ENCODE measurements at places on chromosomes 7 and 10.

GRCh38 chr10:28077889-28078288 is 79.0 kb upstream of the ODAD2 start:
- DNase-seq: no peak

DNA sequence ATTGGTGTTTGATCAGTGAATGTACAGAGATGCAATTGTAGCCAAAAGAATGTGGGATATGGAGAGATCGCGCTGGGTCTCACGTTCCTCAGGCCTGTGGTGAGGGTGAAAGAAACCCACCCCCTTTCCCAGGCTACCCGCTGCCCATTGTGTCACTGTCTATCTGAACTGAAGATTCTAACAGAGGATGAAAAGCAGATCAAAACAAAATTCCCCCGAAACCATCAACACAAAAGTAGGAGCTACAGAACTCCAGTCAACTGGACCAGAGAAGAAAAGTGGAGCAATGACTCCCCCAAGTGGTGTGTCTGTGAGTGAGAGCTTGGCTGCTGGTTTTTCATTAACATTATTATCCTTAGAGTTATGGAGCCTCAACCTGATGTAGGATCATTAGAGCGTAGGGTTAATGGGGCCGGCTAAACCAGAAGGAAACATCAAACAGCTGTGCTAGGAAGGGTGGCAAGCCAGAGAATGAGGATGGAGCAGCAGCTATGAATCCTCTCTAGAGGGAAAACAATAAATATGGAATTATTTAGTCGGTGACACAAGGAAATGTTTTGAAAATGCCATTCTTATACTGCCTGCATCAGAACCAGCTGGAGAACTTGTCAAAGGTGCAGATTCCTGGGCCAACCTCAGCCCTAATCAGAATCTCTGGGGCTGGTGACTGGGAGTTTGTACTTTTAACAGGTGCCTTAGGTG is 38.3 kb downstream of the AKR1B1 start:
- no peak for DNase-seq

DNA sequence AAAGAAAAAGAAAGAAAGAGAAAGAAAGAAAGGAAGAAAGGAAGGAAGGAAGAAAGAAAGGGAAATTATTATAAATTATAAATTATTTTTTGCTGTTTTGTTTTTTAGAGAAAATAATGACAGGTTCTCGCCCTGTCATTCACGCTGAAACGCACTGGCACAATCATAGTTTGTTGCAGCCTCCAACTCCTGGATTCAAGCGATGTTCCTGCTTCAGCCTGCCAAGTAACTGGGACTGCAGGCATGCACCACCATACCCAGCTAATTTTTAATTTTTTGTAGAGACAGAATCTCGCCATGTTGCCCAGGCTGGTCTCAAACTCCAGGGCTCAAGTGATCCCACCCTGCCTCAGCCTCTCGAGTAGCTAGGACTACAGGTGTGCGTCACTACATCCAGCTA is 21.6 kb downstream of the MMD2 start:
- DNase-seq: no peak

DNA sequence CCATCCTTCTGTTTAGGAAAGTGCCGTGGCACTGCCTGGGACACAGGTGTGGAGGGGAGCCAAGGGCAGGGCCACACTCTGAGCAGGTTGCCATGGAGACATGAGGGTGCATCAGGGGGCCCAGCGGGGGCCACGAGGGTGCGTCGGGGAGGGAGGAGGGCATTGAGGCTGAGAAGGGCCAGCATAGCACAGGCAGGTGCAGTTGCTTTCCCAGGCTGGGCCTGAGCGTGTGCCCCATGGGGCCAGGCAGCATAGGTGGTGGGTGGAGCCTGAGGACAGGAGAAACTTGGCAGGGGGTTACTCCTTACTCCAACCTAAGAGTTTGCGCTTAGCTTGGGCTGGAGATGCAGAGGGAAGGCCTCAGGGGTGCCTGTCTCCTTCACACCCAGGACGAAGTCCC is 15.2 kb downstream of the YKT6 start:
- DNase-seq: no peak

GRCh38 chr10:11018855-11019631 is 1.4 kb downstream of the CELF2 start:
- no peak for DNase-seq

- peak; percentile 25 for DNase-seq
These were observed 48.3 kb upstream of the FAM171A1 start for GRCh38 chr10:15419279-15419874.

DNA sequence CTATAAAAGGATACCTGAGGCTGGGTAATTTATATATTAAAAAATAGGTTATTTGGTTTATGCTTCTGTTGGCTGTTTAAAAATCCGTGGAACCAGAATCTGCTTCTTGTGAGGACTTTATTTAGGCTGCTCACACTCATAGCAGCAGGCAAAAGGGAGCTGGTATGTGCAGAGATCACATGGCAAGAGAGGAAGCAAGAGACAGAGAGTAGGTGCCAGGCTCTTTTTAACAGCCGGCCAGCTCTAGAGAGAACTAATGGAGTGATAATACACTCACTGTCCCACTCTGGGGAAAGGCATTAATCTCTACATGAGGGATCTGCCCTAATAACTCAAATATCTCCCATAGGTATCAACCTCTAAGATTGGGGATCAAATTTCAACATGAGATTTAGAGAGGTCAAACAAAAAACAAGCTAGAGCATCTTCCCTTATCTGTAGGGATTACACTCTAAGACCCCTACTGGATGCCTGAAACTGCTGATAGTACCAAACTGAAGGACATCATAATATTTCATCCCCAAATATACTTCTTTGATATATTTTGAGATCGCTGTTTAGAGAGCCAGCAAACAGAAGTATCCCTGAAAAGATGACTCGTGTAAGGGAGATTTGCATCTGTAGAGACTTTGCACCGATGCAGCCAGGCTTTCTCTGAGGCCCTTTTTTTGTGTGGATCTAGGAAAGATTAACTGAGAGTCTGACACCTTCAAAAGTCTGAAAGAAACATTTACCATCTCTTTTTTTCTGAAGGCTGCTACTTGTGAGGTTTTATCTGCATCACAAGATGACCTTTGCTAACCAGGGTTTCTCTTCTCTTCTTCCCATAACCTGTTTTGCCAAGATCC is 717.0 kb upstream of the MBL2 start:
- no peak for DNase-seq

DNA sequence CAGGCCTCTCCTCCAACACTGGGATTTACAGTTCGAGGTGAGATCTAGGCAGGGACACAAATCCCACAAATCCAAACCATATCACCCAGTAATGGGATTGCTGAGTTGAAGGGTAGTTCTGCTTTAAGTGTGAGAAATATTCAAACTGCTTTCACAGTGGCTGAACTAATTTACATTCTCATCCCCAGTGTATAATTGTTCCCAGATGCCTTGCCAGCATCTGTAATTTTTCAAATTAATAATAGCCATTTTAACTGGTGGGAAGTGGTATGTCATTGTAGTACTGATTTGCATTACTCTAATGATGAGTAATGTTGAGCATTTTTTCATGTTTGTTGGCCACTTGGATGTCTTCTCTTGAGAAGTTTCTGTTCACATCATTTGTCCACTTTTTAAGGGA is 592.8 kb upstream of the GRM3 start:
- no peak for DNase-seq

GRCh38 chr7:20199015-20199737 is 18.0 kb downstream of the MACC1 start:
- DNase-seq: peak; percentile 16

- DNase-seq: no peak
These were observed 951.4 kb downstream of the SORCS3 start for GRCh38 chr10:105592468-105592867.

DNA sequence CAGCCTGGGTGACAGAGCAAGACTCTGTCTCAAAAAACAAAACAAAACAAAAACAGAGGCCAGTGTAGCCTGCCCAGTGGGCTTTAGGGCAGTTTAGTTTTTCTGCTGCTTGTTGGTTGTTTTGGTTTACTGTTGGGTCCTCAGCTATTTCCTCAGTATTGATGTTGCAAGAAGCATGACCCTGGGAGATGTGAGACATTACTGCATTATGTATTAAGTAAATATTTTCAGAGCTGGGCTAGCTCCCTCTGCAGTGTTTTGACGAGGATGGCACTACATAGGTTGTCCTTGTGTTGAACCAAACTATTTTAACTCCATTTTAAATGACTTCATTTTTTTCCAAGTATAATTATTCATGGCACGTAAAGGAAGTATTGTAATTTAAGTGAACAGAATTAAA is 4.8 kb downstream of the AKAP9 start:
- DNase-seq: no peak

GRCh38 chr7:105648561-105649401 is 67.5 kb upstream of the EFCAB10 start:
- DNase-seq: no peak

DNA sequence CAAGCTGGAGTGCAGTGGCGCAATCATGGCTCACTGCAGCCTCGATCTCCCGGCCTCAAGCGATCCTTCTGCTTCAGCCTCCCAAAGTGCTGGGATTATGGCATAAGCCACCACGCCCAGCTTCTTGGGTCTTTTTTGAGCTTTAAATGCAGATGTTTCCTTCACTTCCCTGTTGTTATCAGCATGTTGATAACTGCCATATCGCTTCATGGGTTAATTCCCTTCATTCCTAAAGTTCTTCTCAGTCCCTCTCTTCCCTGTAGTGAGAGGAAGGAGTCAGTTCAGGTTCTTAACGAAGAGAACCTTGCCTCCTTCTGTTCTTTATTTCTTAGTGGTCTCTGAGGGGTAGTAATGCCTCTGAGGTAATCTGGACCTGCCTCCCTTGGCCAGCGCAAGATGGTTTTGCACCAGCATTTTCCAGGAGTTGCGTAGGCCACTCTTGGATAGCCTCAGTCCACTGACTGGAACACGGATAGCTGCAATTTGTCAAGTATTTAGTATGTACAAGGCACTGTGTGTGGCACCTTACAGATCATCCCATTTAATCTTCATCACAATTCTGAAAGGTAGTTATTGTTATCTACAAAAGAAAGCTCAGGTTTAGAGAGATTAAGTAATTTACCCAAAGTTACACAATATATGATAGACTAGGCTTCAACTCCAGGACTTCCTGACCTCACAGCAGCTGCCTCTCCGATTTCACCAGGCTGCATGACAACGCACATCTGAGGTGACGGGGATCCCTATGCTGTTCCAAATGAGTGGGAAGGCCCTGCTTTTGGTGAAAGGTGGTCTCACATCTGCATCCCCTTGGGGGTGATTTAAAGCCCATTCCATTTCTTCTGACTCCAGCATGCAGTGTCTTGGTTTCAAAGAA is 60.5 kb downstream of the GATA3 start:
- no peak for DNase-seq

GRCh38 chr7:140688341-140688740 is 8.2 kb upstream of the NDUFB2 start:
- no peak for DNase-seq

DNA sequence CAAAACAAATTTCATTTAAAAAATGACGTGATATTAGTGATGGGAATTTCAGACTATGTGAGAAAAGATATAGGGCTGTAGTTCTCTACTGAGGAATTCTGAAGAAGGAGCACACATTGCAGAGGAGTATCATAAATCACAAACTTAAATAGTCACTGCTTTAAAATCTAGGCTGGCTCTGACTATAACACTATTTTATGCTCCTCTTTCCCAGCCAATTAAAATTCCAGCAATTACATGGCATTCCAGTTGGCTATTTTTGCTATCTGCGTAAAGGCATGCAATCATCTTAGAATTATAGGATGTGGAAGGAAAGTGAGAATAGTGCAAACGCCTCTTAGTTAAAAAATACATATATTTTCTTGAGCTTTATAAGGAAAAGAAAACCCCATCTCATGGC is 123.1 kb downstream of the GNAI1 start:
- DNase-seq: no peak

- no peak for DNase-seq
These were observed 14.0 kb upstream of the PCGF5 start for GRCh38 chr10:91206427-91206826.

DNA sequence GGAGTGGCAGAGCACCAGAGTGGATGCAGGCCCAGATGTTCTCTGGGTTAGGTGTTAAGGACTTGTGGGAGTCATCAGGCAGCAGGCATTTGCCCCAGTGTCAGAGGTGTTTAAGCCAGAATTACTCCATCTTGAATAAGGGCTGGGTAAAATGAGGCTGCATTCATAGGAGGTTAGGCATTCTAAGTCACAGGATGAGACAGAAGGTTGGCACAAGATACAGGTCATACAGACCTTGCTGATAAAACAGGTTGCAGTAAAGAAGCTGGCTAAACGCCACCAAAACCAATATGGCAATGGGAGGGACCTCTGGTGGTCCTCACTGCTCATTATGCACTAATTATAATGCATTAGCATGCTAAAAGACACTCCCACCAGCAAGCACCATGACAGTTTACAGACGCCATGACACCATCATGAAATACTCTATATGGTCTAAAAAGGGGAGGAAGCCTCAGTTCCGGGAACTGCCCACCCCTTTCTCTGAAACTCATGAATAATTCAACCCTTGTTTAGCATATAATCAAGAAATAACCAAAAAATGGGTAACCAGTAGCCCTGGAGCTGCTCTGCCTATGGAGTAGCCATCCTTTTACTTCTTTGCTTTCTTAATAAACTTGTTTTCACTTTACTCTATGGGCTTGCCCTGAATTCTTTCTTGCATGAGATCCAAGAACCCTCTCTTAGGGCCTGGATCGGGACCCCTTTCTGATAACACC is 882 bp upstream of the LRRC61 start:
- DNase-seq: peak; percentile 67

- DNase-seq: no peak
These were observed 17.5 kb downstream of the ADRB1 start for GRCh38 chr10:114061148-114061547.

- DNase-seq: peak; percentile 79
These were observed 177.2 kb downstream of the SH3PXD2A start for GRCh38 chr10:103678178-103678526.

DNA sequence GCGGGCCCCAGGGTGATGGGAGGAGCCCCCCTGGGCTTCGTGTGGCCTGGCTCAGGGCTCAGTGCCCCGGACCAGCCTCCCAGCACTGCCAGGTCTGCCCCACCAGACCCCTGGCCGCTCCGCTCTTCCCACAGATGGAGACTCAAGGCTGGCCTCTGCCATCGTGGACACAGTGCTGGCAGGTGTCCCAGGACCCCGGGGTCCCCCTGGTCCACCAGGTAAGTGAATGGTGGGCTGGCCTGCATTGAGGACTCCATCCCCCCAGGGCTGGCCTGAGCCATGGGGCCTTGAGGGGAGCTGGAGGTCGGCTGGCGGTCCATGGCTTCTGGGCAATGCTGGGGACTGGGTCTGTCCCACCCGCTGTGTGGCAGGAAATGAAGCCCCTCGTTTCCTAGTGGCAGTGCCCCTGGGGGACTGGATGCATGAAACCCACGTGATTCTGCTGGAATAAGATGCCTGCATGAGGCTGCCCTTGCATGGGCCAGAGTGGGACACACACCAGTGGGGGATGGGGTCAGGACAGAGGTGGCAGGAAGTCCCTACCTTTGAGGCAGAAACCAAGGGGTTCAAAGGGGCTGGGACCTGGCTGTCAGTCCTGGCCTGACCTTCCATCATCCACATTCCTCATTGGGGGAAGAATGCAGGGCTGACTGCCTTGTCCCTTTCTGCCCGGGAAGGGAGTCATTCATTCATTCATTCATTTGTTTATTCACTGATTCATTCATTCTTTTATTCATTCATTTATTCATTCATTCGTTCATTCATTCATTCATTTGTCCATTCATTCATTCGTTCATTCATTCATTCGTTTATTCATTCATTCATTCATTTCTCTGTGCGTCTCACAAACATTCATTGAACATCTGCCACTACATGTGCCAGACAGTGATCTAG is 81.8 kb downstream of the MYL10 start:
- no peak for DNase-seq
